ENCODE measurements at places on chromosomes 1 and 21.
A peak's percentile ranks its signal among the peaks of the same experiment; 100 is the strongest.

DNA sequence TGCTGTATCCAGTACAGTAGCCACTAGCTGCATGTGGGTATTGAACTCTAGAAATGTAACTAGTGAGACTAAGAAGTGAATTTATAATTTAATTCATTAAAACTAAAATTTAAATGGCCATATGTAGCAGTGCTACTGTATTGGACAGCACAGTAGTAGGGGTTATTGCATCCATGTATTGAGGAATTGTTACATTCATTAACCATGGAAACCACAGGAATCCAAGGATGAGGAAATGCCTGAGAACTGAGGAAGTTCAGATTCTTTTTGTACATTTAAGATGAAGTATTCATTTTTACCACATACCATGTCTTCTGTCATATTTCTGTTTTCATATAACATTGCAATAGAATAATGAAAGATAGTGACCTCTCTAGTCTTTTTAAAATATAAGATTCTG is 2.6 kb downstream of the MTF2 start:
- H3K27ac ChIP-seq: no peak overlapping the region
- H3K36me3 ChIP-seq: peaks cover 67% of the 10 kb centered on the region
- peak overlapping the region; percentile 92 for H3K4me3 ChIP-seq
- H3K4me1 ChIP-seq: peaks cover 55% of the 10 kb centered on the region
- no peak for DNase-seq

DNA sequence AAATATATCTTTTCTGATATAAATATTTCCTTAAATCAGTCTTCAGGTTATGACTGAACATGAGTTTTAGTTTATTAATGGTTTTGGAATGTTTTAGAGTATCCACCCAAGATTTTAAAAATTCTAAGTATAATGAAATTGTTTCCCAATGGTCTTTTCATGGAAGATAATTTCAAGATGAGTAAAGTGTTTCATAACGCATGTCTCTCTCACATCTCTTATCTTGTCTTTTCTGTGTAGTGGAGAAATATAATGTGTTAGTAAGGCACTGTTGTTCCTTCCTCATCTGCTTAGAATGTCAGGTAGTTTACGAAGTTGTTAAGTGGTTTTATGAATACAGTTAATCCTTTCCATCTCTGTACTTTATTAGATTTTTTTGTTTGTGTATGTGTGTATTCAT is 49.6 kb downstream of the PLA2G4A start:
- no peaks in the 10 kb centered on the region for H3K36me3 ChIP-seq
- H3K4me3 ChIP-seq: no peak overlapping the region
- no peaks in the 10 kb centered on the region for H3K4me1 ChIP-seq
- no peak for DNase-seq

DNA sequence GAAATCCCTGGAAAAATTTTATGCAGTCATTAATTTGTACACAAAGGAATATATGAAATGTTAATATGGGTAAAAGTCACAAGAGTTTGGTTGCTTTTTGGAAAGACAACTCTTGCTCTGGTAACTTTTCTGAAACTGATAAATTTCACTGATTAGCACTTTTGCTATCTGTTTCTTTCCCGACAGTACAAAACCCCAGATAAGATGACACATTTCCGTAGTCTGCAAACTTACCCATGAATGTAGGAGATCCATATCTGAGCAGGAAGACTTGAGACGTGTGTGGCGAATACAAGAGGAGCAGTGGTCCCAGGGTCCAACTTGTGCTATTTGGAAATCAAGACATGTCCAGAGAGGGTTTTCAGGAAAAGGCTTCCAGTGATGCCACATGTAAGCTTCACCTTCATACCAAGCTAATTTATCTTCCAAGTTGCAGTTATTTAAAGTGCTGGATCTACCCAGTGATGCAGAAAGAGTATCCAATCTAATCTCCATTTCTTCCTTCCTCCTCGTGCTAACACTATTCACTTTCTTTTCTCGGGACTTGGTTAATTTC is 35.9 kb upstream of the SAMSN1 start:
- peaks cover 38% of the 10 kb centered on the region for H3K4me1 ChIP-seq
- peak overlapping the region; percentile 52 for H3K4me3 ChIP-seq
- H3K36me3 ChIP-seq: no peaks in the 10 kb centered on the region
- peak overlapping the region; percentile 81 for H3K27ac ChIP-seq

DNA sequence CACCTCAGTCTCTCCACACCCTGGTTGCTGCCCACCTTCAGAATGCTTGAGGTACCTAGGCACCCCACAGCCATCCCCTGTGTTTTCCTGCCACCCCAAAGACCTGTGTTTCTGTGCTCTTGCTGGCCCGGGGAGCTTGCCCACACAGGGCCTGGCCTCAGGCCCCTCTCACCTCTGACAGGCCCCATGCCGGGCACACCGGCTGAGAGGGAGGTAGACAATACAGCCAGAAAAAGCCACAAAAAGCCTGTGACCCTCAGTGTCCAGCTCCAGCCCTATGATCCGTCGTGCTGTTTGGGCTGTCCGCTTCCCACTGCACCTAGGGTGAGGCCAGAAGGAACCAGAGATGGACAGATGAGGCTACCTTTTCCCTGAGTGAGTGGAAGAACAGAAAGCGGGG is 11.4 kb downstream of the SEMA6C start:
- H3K36me3 ChIP-seq: no peaks in the 10 kb centered on the region
- H3K4me1 ChIP-seq: peaks cover 13% of the 10 kb centered on the region
- H3K27ac ChIP-seq: no peak overlapping the region
- H3K4me3 ChIP-seq: no peak overlapping the region

GRCh38 chr1:22139817-22140216 is 3.1 kb downstream of the WNT4 start:
- H3K36me3 ChIP-seq: no peaks in the 10 kb centered on the region
- no peak overlapping the region for H3K4me3 ChIP-seq
- H3K4me1 ChIP-seq: peaks cover 5% of the 10 kb centered on the region
- DNase-seq: no peak

DNA sequence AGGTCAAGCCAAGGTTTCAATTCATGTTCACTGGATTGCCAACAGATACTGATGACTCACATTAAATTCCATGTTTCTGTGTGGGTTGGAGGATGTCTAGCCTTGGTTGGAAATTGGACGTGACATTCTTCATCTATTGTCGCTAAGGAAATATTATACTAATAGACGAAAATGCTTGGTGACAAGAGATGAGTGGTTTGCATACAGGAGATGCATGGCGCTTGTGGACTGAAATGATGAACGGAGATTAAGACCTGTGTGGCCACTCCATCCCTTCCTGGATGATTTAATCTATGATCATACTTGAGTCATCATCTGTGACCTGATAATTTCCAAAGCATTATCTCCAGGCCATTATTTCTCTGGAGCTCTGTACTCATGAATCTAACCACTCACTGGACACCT is 97.0 kb upstream of the CD34 start:
- DNase-seq: no peak
- H3K4me3 ChIP-seq: no peak overlapping the region
- H3K4me1 ChIP-seq: no peaks in the 10 kb centered on the region
- H3K27ac ChIP-seq: no peak overlapping the region

DNA sequence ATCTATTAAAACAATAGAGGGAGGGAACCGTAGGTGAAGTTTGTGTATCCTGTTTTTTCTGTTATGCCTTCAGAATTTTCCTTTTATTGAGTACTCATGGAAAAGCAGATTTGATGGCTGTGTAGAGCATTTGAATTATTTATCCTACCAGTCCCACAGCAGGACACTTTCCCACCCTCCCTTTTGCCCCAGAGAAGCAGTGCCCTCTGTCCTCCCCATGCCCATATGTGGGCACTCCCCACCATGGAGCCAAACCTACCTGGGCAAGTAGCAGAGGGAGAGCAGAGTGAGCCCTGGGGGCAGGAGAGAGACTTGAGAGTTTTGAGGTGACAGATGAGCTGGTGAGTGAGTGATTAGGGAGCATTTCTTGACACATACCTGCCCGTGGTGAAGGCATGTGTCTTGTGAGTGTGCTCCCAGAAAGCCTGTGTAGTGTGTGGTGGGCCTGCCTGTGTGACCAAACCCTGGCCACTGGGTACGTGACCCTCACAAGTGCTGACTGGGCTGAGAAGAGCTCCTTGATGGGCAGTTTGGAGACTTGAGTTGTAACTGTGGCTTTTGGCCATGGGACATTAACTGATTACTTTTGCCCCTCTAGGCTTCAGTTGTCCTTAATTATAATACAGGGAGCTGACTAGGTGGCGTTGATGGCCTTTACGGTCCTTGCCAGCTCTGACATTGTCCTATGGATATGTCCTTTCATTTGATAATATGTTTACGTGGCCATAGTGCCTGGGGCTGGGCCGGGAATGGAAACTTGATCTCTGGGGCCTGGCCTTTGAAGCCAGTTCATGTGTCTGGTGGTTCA is 3.6 kb downstream of the PSEN2 start:
- no peak overlapping the region for H3K4me3 ChIP-seq
- H3K4me1 ChIP-seq: peaks cover 16% of the 10 kb centered on the region
- no peak overlapping the region for H3K27ac ChIP-seq
- H3K36me3 ChIP-seq: no peaks in the 10 kb centered on the region
- peaks cover 22% of the 10 kb centered on the region for H3K27me3 ChIP-seq

DNA sequence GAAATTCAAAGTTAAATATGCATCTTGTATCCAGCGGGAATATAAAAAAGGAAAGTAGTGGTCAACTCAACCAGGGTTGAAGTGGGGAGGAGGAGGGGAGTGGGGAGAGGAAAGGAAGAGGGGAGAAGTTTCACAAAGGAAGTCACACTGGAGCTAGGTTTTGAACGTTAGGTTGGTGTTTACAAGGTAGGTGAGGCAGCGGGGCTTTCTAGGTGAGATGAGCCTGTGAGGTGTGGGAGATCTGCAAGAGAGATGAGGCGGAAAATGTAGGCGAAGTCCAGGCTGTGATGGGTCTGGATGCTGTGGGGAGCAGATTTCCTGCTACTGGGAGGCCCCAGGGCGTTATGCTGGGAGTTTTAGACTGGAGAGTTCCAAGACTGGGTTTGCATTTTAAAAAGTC is 36.1 kb upstream of the IL20 start:
- DNase-seq: no peak
- H3K27ac ChIP-seq: peak overlapping the region; percentile 13
- peaks cover 35% of the 10 kb centered on the region for H3K4me1 ChIP-seq

- H3K27ac ChIP-seq: no peak overlapping the region
- no peaks in the 10 kb centered on the region for H3K36me3 ChIP-seq
- peaks cover 40% of the 10 kb centered on the region for H3K27me3 ChIP-seq
These were observed 84.2 kb downstream of the ABCA4 start for GRCh38 chr1:94036730-94037129.

- H3K4me3 ChIP-seq: no peak overlapping the region
- H3K27me3 ChIP-seq: no peaks in the 10 kb centered on the region
- H3K36me3 ChIP-seq: peaks cover 43% of the 10 kb centered on the region
- DNase-seq: no peak
These were observed 48.5 kb upstream of the IKBKE start for GRCh38 chr1:206421616-206422340.

DNA sequence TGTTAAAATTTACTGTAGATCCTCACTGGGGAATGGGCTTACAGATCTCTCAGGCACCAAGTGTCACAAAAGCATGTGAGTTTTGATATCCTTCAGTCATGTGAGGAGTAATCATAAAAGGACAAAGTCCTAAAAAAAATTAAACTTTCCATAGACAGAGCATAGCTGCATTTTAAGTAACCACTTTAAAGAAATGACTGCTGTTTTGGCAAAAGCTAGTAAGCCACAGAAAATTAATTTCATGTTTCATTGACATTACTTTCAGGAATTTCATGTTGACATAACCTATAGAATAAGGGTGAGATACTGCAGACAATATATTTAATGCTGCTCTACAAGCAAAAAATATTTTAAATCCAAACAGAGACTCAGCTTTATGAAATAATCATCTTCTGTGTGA is 156.3 kb downstream of the LYPLAL1 start:
- peaks cover 7% of the 10 kb centered on the region for H3K4me1 ChIP-seq
- H3K36me3 ChIP-seq: peaks cover 3% of the 10 kb centered on the region
- no peak overlapping the region for H3K27ac ChIP-seq
- peaks cover 6% of the 10 kb centered on the region for H3K27me3 ChIP-seq
- no peak for DNase-seq

GRCh38 chr1:203465948-203466347 is 9.7 kb upstream of the PRELP start:
- H3K27ac ChIP-seq: no peak overlapping the region
- H3K36me3 ChIP-seq: no peaks in the 10 kb centered on the region
- H3K4me1 ChIP-seq: peaks cover 4% of the 10 kb centered on the region
- DNase-seq: no peak
- no peak overlapping the region for H3K4me3 ChIP-seq
- peaks cover 34% of the 10 kb centered on the region for H3K27me3 ChIP-seq

DNA sequence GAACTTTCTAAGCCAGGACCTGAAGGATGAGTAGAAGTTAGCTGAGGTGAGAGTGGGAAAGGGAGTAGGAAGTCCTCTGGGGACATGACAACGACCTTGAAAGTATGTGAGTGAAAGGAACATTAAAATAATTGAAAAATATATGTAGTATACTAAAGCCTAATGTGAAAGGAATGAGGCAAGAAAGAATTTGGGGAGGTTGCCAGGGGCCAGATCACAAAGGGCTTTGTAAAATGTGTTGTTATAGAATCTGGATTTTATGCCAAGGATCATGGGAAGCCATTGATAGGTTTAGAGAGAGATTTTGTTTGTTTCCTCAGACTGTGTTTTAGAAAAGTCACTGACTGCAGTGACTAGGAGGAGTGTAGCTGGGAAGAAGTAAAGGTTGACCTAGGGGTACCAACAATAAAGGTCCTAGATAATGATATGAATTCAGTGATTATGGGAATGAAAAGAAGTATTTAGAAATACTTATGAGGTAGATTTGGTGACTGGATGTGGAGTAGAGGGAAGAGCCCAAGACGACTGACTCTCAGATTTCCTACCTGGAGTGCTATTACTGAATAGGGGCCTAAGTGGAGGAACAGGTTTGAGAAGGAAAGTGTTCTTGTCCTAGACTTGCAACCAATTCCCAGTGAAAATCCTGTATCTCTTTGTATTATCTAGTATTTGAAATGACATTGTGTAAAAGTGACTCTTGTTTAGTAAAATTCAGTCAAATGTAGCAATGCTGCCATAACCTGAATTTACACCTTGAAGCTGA is 179.8 kb downstream of the PHTF1 start:
- H3K4me3 ChIP-seq: no peak overlapping the region
- H3K4me1 ChIP-seq: no peaks in the 10 kb centered on the region
- no peaks in the 10 kb centered on the region for H3K27me3 ChIP-seq
- H3K27ac ChIP-seq: no peak overlapping the region
- peaks cover 3% of the 10 kb centered on the region for H3K36me3 ChIP-seq
- no peak for DNase-seq

- no peak overlapping the region for H3K27ac ChIP-seq
- no peaks in the 10 kb centered on the region for H3K36me3 ChIP-seq
- peaks cover 30% of the 10 kb centered on the region for H3K27me3 ChIP-seq
- DNase-seq: no peak
- H3K4me3 ChIP-seq: no peak overlapping the region
These were observed 148.6 kb downstream of the C1orf21 start for GRCh38 chr1:184535191-184535970.

GRCh38 chr1:209080170-209080781 is 503.2 kb upstream of the CAMK1G start:
- H3K4me3 ChIP-seq: no peak overlapping the region
- H3K27me3 ChIP-seq: no peaks in the 10 kb centered on the region
- no peak overlapping the region for H3K27ac ChIP-seq
- DNase-seq: no peak
- H3K4me1 ChIP-seq: no peaks in the 10 kb centered on the region

- DNase-seq: no peak
- no peaks in the 10 kb centered on the region for H3K36me3 ChIP-seq
- no peak overlapping the region for H3K4me3 ChIP-seq
- peaks cover 1% of the 10 kb centered on the region for H3K4me1 ChIP-seq
These were observed 87.0 kb upstream of the VAMP3 start for GRCh38 chr1:7684132-7684531.

GRCh38 chr1:153652805-153653500 is 5.5 kb upstream of the SNAPIN start:
- peaks cover 21% of the 10 kb centered on the region for H3K4me1 ChIP-seq
- no peak overlapping the region for H3K4me3 ChIP-seq
- peaks cover 8% of the 10 kb centered on the region for H3K36me3 ChIP-seq
- H3K27me3 ChIP-seq: no peaks in the 10 kb centered on the region
- no peak overlapping the region for H3K27ac ChIP-seq
- DNase-seq: no peak

Measured in activated T-cell treated with anti-CD3 and anti-CD28 coated beads, Interleukin-2, amount 50 U/mL, for 24 hours (primary cell).